ENCODE measurements at places on chromosomes 7 and 10.

GRCh38 chr10:35103882-35104281 lies 13.7 kb upstream of the CUL2 start:
- DNase-seq, result no peak

- DNase-seq, result no peak
Measured at GRCh38 chr7:100444311-100445278, 8.3 kb upstream of the PPP1R35 start.

GRCh38 chr10:5761220-5761619 lies 52.0 kb downstream of the GDI2 start:
- DNase-seq, result no peak

- DNase-seq, result no peak
Measured at GRCh38 chr7:32154797-32155196, 84.6 kb upstream of the PDE1C start.

DNA sequence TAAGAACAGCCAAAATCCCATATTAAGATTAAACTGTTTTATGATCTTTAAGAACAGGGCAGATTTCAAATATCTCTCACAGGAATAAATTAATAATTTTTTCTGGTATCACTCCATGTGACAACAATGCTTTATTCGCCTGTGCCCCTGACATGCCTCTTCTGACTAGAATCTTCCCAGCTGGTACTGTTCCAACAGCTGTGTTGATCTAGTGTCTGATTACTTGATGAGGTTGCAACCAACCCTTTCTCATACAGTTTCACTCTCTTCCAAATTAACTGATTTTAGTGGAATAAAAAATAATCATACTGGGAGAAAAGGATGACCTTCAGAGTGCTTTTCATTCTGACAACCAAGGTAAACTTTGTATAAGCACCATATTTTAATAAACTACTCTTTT lies 151.9 kb downstream of the CHRM2 start:
- DNase-seq, result peak; percentile 70

GRCh38 chr10:55631071-55631654 lies 729.9 kb downstream of the ZWINT start:
- DNase-seq, result peak; percentile 42

DNA sequence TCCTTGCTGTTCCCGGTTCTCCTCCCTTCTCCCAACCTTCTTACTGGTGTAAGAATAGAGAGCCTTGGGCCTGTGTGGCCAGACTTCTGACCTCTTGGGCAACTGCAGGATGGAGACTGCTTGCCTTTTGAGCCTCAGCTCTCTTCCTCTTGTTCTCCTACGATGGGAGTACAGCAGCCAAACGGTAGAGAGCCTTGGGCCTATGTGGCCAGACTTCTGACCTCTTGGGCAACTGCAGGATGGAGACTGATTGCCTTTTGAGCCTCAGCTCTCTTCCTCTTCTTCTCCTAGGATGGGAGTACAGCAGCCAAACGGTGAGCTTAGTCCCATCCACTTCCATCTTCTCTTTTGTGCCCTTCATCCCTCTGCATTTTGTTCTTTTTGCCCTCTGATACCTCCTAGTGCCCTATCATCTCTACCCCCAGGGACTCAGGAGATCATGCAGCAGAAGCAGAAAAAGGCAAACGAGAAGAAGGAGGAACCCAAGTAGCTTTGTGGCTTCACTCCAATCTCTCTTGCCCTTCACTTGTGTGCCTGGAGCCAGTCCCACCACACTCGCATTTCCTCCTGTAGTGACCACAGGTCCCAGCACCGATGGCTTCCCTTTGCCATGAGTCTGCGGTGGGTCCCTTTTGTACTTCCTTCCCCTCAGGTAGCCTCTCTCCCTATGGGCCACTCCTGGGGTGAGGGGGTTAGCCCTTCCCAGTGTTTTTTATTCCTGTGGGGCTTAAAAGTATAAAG lies 15.3 kb downstream of the SLC25A13 start:
- DNase-seq, result no peak

DNA sequence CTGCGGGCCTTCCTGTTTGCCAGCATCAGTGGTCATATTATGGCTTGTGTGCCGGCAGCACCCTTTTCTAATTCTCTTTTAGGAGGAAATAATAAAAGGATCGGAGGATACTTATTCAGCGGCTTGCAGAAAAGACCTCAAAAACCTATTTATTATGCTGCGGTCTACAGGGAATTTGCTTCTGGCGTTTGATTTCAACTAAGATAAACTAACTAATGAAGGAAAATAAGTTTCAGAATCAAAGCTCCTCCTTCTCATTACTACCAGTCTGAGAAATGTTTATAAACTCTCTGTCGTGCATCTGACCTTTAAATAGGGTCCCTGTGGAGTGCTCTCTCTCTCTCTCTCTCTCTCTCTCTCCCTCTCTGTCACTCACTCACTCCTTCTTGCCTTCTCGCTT lies 335.0 kb upstream of the GLI3 start:
- DNase-seq, result no peak

All from NCI-H2029 (cell line).